ENCODE measurements at places on chromosomes 16 and 17.

- H3K27me3 ChIP-seq = no peaks in the 10 kb centered on the region
- DNase-seq = no peak
- H3K4me3 ChIP-seq = no peak overlapping the region
- H3K36me3 ChIP-seq = peaks cover 39% of the 10 kb centered on the region
These were observed 66.9 kb upstream of the GSG1L start for GRCh38 chr16:28130099-28131088.

DNA sequence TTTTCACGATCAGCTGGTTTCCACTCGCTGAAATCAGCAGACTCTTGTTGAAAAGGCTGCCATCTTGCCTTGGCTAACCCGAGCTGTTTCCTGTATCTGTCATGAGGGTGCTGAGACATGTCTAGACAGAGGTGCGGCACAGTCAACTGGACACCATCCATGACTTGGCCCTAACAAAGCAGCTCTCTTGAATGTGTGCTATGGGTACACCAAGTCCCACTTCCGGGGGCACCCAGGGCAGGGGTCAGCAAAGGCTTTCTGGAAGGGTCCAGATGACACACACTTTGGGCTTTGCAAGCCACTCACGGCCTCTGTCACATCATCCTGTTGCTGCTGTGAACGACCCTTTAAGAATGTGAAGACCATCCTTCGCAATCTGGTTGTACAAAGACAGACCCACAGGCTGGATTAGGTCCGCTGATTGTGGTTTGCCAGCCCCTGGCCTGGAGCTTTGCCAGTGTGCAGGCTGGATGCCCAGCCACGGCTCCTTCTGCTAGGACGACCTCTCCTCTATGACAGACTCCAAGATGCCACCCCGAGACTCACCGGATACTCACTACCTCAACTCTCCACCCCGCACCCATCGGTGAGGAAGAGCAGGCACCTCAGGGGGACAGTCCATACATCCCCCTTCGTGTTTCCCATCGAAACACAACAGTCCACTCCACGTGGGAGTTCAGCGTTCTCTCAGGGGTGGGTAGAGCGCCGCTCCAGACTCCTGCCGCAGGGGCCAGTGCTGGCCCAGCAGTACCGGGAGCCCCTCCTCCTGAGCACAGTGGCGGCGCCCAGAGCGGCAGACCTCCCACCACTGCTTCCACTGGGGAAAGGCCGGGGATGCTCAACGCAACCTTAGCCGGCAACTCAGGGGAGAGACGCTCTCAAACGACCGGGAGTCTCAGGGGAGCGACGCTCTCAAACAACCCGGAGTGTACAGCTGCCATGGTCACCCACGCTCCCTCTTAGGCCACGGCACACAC is 123.5 kb downstream of the ANKRD11 start:
- H3K27ac ChIP-seq = peak overlapping the region; percentile 84
- DNase-seq = no peak
- H3K36me3 ChIP-seq = no peaks in the 10 kb centered on the region
- H3K27me3 ChIP-seq = no peaks in the 10 kb centered on the region
- peaks cover 87% of the 10 kb centered on the region for H3K4me1 ChIP-seq
- peak overlapping the region; percentile 31 for H3K4me3 ChIP-seq

GRCh38 chr17:74532115-74532514 is 840 bp upstream of the CD300LB start:
- peak overlapping the region; percentile 27 for H3K27ac ChIP-seq
- H3K4me3 ChIP-seq = no peak overlapping the region
- DNase-seq = no peak
- no peaks in the 10 kb centered on the region for H3K36me3 ChIP-seq
- no peaks in the 10 kb centered on the region for H3K4me1 ChIP-seq

DNA sequence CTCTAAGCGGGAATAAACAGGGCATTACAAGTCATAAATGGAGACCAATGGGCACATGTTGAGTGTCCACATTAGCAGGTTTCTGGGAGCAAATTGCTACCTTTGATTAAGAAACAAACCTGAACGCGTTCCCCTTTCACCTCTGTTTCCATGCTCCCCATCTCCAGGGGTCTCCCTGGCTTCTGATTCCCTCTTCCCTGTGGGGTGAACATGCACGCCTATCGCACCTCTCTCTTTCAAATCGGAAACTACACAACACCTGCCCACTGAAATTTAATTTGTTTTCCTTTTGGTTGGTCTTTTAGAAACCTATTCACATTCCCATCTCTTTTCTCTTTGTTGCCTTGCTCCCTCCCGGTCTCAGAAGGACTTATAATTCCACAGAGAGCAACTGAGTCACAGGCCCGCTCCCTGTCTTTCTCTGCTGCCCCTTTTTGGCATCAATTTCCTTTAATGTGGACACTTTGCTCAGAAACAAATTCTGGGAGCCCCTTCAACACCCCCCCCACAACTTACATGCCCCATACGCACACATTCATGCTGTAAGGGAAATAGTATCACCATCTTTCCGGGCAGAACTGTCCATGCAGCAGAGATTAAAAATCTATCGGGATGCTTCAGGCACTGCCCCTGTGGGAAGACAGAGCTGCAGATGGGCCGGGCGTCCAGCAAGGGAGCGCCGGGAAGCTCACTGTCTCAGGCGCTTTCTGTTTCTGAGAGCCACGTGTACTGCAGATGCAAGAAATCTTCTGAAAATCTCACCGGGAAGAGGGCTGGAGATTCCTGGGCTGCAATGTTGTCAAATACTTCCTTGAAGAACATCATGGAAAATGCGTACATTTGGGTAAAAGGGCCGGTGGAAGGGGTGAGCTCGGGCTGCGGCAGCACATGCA is 7.2 kb upstream of the FOXF1 start:
- no peak overlapping the region for H3K27ac ChIP-seq
- peaks cover 22% of the 10 kb centered on the region for H3K4me1 ChIP-seq
- peaks cover 89% of the 10 kb centered on the region for H3K27me3 ChIP-seq
- H3K36me3 ChIP-seq = no peaks in the 10 kb centered on the region
- DNase-seq = no peak

DNA sequence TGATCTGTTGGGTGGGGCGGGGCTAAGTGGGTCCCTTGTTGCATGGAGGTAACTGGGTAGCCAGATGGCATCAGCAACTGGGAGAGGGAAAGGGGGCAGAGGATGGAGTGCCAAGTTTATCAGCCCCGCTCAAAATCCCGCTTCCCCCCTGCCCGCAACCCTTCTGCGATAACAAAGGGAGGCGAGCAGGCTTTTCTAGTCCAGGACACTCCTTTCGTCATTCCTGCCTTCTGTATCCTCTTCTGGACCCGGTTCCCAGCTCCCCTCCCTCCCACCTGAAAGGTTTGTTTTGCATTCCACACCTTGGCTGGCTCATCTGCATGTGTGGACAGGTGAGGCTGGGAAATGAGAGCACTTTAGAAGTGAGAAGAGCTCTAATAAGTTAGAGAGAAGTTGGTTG is 53.3 kb downstream of the HLF start:
- H3K4me3 ChIP-seq = no peak overlapping the region
- H3K4me1 ChIP-seq = no peaks in the 10 kb centered on the region
- H3K27me3 ChIP-seq = peaks cover 8% of the 10 kb centered on the region
- peak; percentile 58 for DNase-seq
- no peaks in the 10 kb centered on the region for H3K36me3 ChIP-seq

- no peak overlapping the region for H3K4me3 ChIP-seq
- DNase-seq = no peak
These were observed 123.4 kb downstream of the ZFHX3 start for GRCh38 chr16:72924537-72924926.

GRCh38 chr16:4002121-4002520 is 114.1 kb downstream of the ADCY9 start:
- DNase-seq = no peak
- H3K27me3 ChIP-seq = no peaks in the 10 kb centered on the region
- no peak overlapping the region for H3K4me3 ChIP-seq
- H3K4me1 ChIP-seq = peaks cover 28% of the 10 kb centered on the region
- no peak overlapping the region for H3K27ac ChIP-seq

DNA sequence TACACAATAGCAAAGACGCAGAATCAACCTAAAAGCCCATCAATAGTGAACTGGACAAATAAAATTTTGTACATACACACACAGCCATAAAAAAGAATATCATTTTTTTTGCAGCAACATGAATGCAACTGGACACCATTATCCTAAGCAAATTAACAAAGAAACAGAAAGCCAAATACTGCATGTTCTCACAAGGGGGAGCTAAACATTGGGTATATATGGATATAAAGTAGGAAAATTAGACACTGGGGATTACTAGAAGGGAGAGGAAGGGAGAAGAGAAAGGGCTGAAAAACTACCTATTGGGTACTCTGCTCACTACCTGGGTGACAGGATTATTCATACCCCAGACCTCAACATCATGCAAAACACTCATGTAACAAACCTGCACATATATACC is 28.2 kb downstream of the ADAMTS18 start:
- no peak overlapping the region for H3K4me3 ChIP-seq
- H3K4me1 ChIP-seq = no peaks in the 10 kb centered on the region
- DNase-seq = no peak
- H3K36me3 ChIP-seq = no peaks in the 10 kb centered on the region

DNA sequence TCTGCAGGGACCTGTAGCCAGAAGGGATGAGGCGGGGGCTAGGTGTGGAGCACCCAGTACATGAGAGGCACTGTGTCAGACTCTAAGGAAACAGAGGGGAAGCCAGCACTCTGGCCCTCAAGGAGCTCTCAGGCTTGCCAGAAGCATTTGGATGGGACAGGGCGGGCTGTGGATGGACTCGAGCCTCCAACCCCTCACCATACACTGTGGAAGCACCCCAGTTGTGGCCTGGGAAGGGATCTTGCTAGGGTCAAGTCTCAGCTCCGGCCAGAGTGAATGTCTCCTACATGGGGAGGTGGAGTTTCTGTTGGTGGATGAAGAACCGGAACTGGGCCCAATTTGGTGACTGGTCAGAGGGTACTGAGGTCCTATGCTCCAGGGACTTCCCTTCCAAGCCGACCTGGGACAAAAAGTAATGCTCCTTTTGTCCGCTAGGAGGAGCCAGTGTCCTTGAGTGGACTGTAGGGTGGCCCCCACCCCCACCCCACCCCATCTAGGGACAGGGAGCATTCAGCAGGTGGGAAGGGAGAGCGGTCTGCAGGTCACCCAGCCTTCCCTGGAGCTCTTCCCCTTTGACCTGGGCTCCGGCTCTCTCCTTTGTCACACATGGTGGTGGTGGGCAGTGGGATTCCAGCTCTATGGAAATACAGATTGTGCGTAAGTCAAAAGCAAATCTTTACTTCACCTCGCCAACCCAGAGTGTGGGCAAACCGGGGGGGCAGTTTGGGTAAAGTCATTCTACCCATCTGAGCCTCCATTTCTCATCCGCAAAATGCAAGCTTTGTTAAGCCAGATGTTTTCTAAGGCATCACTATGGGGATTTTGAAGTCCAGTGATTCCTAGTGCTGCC is 20.4 kb upstream of the PHB1 start:
- no peak overlapping the region for H3K27ac ChIP-seq
- no peak for DNase-seq
- H3K4me1 ChIP-seq = peaks cover 18% of the 10 kb centered on the region
- H3K27me3 ChIP-seq = peaks cover 28% of the 10 kb centered on the region
- no peaks in the 10 kb centered on the region for H3K36me3 ChIP-seq
- no peak overlapping the region for H3K4me3 ChIP-seq

DNA sequence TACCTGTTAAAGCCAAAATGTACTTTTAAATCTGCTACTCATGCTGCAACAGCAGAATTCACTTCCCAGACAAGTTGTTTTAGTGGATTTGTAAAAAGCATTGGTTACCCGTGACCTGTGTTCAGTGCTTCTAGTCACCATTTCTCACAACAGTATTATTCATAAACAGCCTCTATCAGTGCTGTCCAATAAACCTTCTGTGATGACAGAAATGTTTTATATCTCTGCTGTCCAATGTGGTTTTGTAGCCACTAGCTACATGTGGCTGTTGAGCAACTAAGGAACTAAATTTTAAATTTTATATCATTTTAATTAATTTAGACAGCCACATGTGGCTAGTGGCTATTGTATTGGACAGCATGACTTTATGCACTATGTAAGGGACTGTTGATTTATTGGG is 12.6 kb downstream of the MAP3K3 start:
- H3K4me1 ChIP-seq = peaks cover 23% of the 10 kb centered on the region
- no peak for DNase-seq
- no peaks in the 10 kb centered on the region for H3K27me3 ChIP-seq
- H3K27ac ChIP-seq = no peak overlapping the region
- H3K36me3 ChIP-seq = peaks cover 15% of the 10 kb centered on the region

GRCh38 chr16:11613381-11614303 is 26.9 kb upstream of the LITAF start:
- H3K27me3 ChIP-seq = no peaks in the 10 kb centered on the region
- DNase-seq = no peak
- no peaks in the 10 kb centered on the region for H3K36me3 ChIP-seq
- H3K4me1 ChIP-seq = peaks cover 31% of the 10 kb centered on the region

DNA sequence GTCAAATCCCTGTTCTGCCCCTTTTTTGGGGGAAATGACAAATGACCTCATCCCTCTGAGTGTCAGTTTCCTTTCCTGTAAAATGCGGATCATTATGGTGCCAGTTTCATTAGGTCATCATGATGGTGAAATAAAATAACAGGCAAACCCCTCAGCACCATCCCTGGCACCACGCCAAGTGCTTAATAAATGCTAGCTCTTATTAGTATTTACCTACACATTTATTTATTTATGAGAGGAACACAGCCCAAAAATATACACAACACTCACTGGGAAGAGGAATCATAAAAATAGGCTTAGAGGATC is 28.6 kb upstream of the GPRC5B start:
- H3K36me3 ChIP-seq = no peaks in the 10 kb centered on the region
- H3K27ac ChIP-seq = no peak overlapping the region
- no peaks in the 10 kb centered on the region for H3K27me3 ChIP-seq
- no peak for DNase-seq
- no peaks in the 10 kb centered on the region for H3K4me1 ChIP-seq

- no peak overlapping the region for H3K4me3 ChIP-seq
- no peaks in the 10 kb centered on the region for H3K27me3 ChIP-seq
- no peaks in the 10 kb centered on the region for H3K36me3 ChIP-seq
- H3K4me1 ChIP-seq = no peaks in the 10 kb centered on the region
These were observed 414.4 kb downstream of the UTP18 start for GRCh38 chr17:51674579-51675255.

- H3K4me3 ChIP-seq = no peak overlapping the region
- DNase-seq = no peak
- H3K27me3 ChIP-seq = no peaks in the 10 kb centered on the region
- no peaks in the 10 kb centered on the region for H3K36me3 ChIP-seq
These were observed 8.1 kb downstream of the TMEM235 start for GRCh38 chr17:78239489-78239931.
